Cortex of kidney (tissue), 1 donor: ENCODE measurements at places on chromosomes 1 and 21.

GRCh38 chr1:100134872-100135271 lies 1.9 kb downstream of the TRMT13 start:
- DNase-seq, result no peak

- no peak for DNase-seq
Observed at GRCh38 chr21:14824126-14824525, 240.7 kb downstream of the NRIP1 start.

DNA sequence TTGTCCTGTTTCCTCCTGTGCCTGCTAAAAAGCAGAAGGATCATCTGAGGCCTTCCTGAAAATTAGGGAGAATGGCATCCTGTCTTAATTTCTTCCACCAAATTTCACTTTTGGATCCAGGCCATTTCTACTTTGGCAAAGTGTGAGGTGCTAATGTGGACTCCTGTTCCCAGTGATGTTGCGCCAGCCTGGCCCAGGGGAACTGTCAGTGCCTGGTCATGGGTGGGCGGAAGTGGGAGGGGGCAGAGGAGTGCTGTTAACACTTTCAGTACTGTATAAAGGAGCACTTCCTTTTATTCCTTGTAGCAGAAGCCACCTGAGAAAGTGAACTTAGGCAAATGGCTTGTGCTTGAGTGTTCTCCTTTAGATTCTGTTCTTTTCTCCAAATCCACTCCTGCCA lies 19.9 kb downstream of the ELAPOR1 start:
- DNase-seq, result no peak

DNA sequence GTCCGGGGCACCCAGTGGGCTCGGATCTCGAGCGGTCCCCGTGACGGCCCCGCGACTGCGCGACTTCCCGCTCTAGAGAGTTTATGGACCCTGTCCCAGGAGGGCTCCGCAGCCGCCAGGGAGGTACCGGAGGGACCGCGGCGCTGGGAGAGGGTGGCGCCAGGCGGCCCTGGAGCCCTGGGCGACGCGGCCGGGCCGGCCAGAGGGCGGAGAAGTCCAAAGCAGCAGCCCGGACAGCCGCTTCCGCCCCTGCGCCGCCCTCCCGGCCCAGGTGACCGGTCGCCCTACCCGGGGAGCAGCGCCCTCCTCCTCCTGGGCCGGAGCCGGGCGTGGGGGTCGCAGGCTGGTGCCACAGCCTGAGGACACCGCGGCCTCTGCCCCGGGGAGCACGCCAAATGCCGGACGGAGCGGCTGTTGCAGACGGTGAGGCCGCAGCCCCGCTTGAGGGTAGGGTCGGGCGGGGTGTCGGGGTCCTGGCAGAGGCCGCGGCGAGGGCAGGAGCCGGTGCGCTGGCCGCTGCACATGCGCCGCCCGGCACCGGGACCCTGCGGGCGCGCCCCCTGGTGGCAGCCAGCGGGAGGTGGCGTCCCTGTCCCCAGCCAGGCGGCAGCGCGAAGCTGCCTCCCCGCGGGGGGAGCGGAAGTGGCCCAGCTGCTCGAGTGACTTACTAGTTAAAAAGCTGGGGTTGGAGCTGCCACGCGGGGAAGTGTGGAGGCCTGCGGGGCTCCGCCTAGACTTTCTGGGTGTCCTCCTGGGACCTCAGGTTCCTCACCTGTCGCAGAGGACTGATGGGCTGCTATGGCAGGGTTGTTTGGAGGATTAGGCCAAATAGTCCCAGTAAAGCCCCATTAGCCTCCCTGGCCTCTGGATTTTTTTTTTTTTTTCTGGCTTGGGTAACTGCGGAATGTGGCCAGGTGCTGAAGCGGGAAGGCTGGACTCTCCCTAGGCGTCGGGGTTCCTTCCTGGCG lies 20.9 kb upstream of the ZNF678 start:
- peak; percentile 84 for DNase-seq

DNA sequence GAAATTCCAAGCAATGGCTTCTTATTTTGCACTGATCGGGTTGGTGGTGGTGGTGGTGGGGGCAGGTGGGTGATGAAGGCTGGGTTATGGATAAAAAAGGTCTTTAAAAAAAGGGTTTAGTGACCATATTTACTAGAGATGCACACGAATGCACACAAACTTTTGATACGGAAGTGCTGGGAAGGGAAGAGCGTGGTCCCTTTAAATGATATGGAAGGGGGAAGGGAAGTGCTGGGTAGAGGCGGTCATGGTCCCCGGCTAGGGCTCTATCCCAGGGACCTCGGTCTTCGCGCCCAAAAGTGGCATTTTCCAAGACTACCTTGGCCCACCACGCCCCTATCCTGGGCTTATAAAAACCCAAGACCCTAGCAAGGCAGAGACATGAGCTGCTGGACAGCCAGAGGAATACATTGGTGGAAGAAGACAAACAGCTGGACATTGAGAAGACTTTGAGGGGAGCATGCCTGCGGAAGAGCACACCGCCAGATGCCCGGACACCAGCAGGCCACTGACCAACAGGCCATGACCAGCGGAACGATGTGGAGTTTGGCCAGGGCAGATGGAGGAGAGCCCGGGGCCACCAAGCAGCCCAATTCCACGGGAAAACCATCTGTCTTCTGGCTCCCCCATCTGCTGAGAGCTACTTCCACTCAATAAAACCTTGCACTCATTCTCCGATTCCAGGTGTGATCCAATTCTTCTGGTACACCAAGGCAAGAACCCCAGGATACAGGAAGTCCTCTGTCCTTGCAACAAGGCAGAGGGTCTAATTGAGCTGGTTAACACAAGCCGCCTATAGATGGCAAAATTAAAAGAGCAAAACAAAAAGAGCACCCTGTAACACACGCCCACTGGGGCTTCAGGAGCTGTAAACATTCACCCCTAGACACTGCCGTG lies 1720.2 kb downstream of the MRPL39 start:
- no peak for DNase-seq

- DNase-seq, result no peak
Observed at GRCh38 chr1:16088996-16089395, 15.5 kb upstream of the FAM131C start.

DNA sequence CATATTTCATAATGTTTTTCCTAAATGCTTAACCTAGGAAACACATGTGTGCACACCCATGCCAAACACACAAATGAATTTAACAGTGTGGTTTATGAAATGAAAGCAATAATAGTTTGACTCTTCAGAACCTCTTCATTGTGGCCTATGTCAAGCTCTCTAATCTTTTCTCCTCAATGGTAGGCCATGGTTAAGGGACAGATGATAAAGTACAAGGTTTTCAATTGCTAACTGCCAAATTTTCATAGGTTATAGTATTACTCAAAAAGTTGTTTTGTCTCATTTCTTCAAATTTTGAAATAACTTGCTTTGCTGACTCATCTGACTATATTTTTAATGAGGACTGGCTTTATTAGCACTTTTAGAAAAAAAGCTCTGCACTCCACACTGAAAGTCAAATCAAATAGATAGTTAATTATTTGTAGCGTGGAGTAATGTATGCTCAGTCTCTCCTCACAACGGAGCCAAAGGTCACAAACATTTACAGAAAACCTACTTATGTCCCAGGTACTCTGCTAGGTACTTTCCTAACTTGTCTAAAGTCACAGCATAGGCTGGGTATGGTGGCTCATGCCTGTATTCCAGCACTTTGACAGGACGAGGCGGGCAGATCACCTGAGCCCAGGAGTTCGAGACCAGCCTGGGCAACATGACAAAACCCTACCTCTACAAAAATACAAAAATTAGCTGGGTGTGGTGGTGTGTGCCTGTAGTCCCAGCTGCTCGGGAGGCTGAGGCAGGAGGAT lies 3.0 kb upstream of the ADCY10 start:
- no peak for DNase-seq

DNA sequence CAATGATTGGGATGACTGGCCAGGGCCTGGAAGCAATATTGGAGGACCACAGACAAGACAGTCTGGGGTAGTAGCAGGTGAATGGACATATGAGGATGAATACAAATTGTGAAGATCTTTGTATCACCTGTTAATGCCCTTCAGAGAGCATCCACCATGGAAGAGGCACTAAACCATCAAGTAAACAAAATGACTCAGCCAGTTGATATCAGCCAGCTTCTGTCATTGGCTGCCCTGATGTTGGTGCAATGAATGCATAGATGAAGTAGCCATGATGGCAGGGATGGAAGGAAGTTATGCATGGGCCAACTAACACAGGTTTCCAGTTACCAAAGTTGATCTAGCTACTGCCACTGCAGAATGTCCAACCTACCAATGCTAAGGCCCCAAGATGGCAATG lies 16.1 kb upstream of the ERI3 start:
- no peak for DNase-seq

DNA sequence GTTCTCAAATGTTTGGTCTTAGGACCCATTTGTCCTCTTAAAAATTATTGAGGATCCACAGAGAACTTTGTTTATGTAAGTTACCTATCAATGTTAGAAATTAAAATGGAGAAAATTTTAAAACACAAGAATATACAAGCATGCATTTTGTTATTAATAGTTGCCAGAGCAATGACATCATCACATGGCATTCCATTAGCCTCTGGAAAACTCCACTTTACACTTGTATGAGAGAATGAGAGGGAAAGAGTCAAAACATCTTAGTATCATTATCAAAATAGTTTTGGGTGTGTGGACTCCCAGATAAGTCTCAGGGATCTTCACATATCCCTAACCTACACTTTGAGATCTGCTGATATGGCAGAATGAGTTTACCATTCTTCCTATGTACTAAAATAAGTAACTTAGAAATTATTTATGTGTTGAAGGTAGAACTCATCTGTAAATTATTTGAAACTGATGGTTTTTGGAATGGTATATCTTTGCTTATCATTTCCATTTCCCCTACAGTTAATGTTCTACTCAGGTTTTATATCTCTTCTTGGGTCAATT lies 48.8 kb downstream of the RNF220 start:
- DNase-seq, result no peak

- DNase-seq, result no peak
Observed at GRCh38 chr1:68322096-68322495, 89.8 kb upstream of the WLS start.

GRCh38 chr1:2251363-2251762 lies 23.2 kb downstream of the SKI start:
- no peak for DNase-seq
